ENCODE measurements at places on chromosomes 1 and 21.

DNA sequence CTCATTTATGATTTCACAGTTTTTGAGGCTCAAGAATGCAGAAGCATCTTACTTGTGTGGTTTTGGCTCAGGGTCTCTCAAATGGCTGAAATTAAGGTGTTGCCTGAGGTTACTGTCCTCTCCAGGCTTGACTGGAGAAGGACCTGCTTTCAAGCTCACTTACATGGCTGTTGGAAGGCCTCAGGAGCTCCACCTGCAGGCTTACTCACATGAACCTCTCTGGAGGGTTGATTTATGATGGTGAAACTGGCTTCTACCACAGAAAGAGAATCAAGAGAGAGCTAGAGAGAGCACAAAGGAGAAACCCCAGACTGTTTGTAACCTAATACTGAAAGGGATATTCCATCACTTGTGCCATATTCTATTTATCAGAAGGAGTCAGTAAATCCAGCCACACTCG is 6.2 kb upstream of the KCNK2 start:
- DNase-seq = peak; percentile 8

GRCh38 chr1:230826166-230826875 is 42.0 kb downstream of the C1orf198 start:
- DNase-seq = no peak

- DNase-seq = peak; percentile 63
Measured at GRCh38 chr1:171740987-171741871, 636 bp downstream of the VAMP4 start.

GRCh38 chr1:54390655-54391054 is 15.5 kb downstream of the SSBP3 start:
- DNase-seq = no peak

DNA sequence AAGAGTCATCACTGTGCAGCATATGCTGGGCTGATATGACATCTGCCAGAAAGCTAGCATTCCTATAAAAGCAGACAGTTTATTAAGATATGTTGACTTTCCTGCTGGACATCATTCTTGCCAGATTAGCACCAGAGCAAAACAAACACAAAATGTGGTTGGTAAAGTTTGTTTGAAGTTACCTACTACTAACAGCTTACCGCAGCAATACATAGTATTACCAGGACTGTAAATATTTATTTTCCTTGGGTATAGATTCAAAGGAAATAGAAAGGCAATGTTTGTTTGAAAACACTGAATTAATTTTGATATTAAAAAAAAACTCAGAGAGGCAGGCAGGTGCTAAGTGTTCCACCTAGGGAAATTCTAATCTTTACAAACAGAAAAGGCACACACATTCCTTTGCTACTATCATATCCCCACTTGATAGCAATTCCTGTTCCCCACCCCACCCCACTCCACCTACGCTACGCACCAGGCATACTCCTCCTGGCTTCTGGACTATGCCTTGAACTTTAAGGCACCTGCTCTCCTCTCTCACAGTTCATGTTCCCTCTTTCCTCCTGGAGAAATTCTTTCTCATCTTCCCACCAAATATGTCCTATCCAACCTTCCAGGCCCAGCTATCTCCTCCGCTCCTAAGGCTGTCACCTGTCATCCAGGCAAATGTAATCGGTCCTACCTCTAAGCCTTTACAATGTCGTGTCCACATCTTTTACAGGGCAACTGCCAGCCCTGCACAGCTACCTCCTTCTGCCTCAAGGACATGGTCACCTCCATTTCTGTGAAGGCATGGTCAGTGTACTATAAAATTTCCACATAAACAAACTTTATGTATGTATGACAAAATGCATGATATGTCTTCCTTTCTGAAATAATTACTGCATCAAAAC is 34.7 kb downstream of the PTPN14 start:
- no peak for DNase-seq

DNA sequence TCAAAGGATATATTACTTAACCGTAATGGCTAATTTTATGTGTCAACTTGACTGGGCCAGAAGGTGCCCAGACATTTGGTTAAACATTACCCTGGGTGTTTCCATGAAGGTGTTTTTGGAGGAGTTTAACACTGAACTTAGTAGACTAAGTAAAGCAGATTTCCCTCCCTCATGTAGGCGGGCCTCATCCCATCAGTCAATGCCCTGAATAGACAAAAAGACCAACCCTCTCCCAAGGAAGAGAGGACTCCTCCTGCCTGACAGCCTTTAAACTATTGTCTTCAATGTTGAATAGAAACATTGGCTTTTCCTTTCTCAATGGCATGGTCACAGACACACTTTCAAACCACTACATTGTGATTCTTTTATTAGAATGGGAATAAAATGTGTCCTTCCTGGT is 121.9 kb downstream of the SETD4 start:
- DNase-seq = no peak

DNA sequence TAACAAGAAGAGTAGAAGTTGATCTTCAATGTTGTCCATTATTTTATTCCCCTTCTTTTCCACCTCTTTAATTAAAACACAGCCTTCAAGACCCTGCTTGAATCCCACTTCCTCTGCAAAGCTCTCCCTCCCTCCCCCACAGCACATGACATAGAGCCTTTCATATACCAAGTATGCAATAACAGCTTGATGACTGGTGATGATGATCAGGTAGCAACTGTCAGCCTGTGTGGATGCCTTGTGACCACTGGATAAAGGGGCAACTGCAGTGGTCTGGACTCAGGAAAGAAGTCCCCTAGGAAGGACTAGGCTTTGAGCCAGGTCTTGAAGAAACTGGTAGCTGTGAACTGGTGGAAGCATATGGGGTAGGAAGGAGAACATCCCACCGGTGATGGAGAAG is 53.8 kb upstream of the PRDX6 start:
- DNase-seq = no peak

GRCh38 chr1:225812488-225813213 is 2.7 kb downstream of the EPHX1 start:
- DNase-seq = no peak

DNA sequence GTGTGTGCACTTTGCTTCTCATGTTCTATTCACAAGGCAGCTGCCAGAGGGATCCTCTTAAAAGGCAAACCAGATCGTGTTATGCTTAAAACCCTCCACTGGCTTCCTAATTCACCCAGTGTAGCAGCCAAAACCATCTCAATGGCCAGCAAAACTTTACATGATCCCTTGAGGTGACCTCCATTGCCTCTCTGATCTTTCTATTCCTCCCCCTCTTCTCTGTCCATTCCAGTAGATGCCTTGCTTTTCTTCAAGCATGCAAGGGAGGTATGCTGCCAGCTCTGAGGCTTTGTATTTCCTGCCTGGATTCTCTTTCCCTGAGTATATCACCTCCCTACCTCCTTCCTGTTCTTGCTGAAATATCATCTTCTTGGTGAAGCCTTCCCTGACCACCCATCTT is 93.2 kb upstream of the KCNK2 start:
- no peak for DNase-seq

DNA sequence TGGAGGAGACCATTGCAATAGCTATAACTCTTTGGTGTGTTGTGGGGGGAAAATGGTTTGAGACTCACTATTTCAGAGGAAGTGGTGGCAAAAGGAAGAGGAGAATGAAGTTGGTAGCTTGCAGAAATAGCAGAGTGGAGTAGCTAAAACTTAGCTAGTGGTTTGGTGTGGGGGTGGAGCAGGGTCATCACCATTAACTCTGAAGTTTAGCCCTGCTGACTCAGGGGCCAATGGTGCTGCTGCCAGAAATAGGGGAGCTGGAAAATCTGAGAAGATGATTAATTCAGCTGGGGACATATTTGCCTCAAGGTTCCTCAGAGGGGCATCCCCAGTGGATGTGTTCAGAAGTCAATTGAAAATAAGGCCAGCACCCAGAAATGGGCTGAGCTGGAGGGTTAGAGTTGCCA is 65.4 kb downstream of the RUNX1 start:
- peak; percentile 84 for DNase-seq

- peak; percentile 4 for DNase-seq
Measured at GRCh38 chr21:22575165-22575584, 1577.0 kb downstream of the NCAM2 start.

GRCh38 chr1:248376916-248377315 is 1.4 kb downstream of the OR2T6 start:
- DNase-seq = no peak

- no peak for DNase-seq
Measured at GRCh38 chr1:183098317-183098716, 75.1 kb downstream of the LAMC1 start.

GRCh38 chr1:58629031-58629462 is 52.0 kb upstream of the TACSTD2 start:
- DNase-seq = no peak

GRCh38 chr1:93878889-93879586 is at the start of gene DNTTIP2:
DNTTIP2 (minus strand) TSS chr1:93879206; CDS start chr1:93879148, 58 bp downstream.
- DNase-seq = peak; percentile 94
